Activated CD4-positive, alpha-beta T cell treated with anti-CD3 and anti-CD28 coated beads for 36 hours (primary cell): ENCODE measurements at places on chromosomes 4 and X.

DNA sequence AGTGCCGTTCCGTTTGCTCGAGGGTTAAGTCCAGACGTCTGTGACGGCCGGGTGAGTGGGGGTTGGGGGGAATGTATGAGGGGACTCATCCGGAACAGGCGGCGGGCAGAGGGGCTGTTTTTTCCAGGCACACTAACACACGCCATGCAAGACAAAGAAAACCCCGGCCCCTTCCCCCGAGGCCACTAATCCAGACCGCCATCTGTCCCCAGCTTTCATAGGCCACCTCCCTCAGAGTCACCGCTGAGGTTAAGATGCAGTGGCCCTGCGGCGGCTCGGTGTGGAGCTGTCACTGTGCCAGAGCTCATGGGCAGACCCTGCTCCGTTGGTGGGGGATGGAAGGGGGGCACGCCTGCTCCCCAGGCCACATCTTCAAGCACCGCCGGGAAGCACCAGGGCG is 34.1 kb downstream of the SORCS2 start:
- DNase-seq = no peak

DNA sequence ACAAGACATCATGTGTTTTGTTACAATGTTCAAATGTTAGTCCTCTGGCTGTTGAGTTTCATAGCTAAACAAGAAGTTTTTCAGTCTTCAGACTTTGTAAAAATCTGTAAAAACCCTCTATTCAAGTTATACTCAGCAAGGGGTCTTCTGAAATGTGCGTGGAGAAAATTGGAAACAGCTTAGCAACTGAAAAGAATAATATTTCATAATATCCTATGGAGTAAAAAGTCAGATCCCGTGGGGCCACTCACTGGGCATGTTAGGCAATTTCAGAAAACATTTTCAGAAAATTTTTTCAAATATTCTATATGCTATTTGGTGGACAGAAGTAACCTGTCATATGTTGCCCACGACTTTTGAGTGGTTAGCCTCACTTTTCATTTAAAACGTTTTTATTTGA is 118.3 kb downstream of the CORIN start:
- DNase-seq = no peak

DNA sequence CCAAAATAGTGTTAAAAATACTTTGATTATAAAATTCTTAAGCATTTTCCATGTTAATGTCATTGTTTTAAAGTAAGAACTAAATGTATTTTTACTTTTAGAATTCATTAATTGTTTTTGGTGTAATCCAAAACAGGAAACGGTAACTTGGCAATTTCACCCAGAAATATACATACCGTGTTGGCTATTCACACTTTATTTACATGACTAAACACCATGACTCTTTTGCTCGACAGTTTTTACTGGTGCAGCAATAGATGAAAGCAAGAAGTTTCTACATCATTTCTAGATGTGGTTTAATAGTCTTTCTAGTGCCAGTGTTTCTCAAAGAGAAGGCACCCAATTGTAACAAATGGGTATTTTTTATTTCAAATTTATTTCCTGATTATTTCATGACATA is 25.6 kb upstream of the MAGEA1 start:
- DNase-seq = no peak

DNA sequence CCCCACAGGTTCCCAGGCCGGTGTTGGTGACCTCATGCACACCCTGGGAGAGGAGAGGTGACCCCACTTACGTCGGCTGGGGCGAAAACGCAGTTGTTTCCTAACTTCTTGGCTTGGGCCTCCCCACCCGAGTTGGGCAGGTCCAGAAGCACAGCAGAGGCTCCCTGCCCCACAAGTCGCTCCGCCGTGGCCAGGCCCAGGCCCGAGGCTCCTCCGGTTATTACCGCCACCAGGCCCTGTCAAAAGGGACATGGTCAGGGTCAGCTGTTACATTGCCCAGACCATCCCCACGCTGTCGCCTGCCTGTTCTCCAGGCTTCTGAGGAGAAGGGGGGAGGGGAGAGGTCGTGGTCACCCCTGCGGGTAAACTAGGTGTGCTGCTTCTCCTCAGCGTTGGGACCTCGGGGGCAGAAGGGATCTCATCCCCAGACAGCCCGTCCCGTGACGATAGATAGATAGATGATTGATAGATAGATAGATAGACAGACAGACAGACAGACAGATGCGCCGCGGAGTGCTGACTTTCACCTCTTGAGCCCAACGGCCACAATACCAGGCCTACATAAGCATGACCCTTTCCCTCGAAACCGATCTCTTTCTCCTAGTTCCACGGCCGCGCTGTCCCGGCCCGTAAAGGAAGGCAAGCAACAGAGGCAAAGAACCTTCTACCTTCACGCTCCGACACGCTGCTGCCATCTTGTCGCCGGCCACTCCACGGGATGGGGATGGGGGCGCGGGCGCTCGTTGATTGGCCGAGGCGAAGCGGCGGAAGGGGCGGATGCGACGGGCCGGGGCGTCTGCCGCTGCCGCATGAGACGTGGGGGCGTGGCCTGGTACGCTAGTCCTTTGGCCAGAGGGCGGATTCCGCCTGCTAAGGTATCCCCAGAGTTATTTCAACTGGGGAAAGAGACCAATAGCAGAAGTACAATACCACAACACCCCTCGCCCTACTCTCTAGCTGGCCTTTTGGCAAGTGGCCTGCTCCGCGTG is at the start of gene HSD17B10:
Gene HSD17B10, minus strand, starts transcription at position 720 of the 989 bp plus-strand sequence. Its CDS starts 25 bp downstream, at position 695.
- DNase-seq = peak; percentile 93

GRCh38 chr4:155973639-155974475 is 20.2 kb upstream of the CTSO start:
- no peak for DNase-seq

- peak; percentile 86 for DNase-seq
These were observed 46.5 kb downstream of the HADH start for GRCh38 chr4:108036213-108036612.

GRCh38 chr4:76993787-76994641 is 44.5 kb downstream of the SEPTIN11 start:
- peak; percentile 70 for DNase-seq

DNA sequence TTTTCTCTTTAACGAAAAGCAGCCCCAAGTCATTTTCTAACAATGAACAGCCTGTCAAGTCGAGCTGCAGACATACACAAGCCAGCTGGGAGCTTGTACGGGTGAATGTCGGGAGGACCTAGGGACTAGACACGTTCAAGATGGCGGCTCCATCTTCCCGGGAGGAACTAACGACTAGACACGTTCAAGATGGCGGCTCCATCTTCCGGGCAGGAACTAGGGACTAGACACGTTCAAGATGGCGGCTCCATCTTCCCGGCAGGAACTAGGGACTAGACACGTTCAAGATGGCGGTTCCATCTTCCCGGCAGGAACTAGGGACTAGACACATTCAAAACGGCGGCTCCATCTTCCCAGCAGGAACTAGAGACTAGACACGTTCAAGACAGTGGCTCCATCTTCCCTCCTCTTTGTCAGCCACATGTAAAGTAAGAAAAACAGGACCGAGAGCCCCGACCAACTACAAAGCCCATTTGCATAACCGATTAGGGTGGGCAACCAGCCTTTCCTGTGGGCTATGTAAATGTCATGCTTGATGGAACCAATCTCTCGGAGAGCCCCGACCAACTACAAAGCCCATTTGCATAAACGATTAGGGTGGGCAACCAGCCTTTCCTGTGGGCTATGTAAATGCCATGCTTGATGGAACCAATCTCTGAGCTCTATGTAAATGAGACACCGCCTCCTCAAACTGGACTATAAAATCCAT is 175.5 kb downstream of the DHRSX start:
- peak; percentile 55 for DNase-seq

DNA sequence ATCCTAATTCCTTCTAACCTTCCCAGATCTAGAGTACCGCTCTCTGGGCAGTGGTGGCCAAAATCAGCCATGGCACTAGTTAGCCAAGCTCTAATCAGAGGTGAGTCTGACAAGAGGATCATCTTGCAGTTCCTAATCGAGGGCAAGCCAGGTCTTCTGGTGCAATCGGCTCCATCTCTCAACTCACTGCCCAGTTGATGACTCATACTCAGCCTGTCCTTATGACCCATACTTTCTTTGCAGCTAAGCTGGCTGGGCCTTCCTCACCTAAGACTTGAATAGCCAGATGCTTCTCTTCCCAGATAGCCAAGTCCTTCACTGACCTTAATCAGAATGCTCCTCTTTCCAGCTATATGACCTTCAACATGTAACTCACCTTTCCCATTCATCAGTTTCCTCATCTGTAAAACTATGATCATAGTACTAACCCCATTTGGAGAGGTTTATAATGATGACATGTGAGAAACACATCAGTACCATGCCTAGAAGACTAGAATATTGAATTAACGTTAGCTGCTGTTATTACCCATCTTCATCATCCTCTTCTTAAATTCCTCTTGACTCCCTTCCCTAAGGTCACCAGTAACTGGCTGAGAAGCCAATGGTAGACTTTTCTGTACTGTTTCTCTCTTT is 57.1 kb downstream of the RELL1 start:
- no peak for DNase-seq

GRCh38 chr4:107098401-107098800 is 62.3 kb upstream of the DKK2 start:
- no peak for DNase-seq

- no peak for DNase-seq
These were observed 11.5 kb upstream of the CCDC149 start for GRCh38 chr4:24924309-24924781.

- no peak for DNase-seq
These were observed 219.1 kb downstream of the THOC2 start for GRCh38 chrX:123513585-123514278.

DNA sequence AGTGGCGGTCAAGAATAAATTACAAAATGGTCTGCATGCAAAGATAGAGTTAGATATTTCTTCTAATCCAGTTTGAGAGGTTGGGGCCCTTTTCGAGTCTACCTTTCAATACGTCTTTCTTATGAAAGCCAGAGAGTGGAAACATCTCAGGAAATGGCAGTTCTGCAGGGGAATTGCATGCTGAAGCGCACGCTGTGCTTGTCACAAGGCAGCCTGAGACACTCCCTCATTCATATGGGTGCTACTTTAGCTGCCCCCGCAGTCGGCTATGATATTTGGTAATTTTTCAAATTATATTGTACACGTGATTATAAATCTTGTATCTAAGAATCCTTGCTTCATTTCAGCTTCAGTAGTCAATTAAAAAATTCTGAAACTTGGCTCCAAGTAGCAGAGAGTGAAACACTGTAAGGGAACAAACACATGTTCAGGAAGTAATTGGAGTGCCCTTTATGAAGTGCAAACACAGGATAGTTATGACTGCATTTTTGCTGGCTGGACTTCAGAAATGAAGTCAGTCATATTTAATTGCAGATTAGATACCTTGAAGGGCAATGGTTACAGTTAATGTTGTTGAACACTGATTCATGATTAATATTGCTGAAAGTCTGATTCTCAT is 145.5 kb upstream of the NAP1L5 start:
- DNase-seq = no peak

- no peak for DNase-seq
These were observed 29.1 kb downstream of the FHL1 start for GRCh38 chrX:136176399-136176825.

DNA sequence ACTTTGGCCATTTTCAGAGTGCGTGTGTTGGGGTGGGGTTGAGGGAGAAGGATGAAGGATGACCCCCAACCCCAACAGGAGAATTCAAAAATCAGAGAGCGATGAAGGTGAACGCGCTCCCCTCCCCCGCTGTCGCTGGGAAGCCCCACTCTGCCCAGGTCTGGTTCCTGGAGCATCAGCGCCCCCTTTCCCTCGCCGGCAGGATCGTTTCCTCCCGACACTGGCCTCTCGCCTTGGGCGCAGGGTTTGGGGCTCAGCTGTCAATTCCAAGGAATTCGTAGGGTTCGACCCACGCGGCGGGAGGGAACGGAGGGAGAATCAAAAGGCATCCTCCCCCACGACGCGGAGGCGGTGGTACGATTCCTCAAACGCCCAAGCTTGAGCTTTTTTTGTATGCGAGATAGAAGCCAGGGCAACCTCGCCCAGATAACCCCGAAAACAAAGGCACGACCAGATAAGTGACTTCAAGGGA is 1.0 kb upstream of the PDGFRA start:
- DNase-seq = peak; percentile 81

- DNase-seq = peak; percentile 47
These were observed 977 bp downstream of the MAGEE1 start for GRCh38 chrX:76428243-76429130.

DNA sequence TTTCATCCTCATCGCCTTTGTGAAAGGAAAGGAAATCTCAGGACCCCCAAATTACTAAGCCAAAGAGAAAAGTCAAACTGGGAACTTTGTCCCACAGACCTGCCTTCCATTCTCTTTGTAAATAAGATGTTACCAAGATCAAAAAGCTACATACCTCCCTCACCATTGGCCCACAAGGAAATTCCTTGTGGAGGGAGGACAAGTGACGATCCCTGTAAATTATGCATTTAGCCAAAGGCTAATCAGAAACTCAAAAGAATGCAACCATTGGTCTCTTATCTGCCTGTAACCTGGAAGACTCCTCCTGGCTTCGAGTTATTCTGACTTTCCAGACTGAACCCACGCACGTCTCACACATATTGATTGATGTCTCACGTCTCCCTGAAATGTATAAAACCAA is 70.3 kb downstream of the SHOX start:
- DNase-seq = no peak

GRCh38 chr4:133377286-133377685 is 228.2 kb downstream of the PCDH10 start:
- DNase-seq = no peak

DNA sequence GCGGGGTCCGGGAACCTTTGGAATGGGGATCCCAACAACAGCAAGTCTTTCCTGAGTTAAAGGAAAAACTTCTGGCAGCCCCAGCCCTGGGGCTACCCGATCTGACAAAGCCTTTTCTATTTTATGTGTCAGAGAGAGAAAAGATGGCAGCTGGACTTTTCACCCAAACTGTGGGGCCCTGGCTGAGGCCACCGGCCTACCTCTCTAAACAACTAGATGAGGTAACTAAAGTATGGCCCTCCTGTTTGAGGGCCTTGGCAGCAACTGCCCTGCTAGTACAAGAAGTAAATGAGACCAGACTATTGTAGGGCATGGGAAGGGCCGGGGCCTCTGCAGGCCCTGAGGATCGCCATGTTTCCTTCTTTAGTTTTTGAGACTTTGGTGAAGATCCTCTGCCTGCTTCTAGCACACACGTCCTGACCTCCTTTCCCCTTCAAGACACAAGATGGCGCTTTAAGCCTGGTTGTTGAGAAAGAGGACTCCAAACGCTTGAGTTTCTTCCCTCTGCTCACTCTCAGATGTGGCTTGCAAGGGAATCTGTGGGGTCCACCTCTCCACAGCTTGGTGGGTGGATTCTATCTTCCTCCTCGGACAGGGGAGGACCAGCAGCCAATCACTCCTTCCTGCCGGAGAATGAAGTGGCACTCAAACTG is 18.5 kb upstream of the DRD5 start:
- DNase-seq = peak; percentile 57

DNA sequence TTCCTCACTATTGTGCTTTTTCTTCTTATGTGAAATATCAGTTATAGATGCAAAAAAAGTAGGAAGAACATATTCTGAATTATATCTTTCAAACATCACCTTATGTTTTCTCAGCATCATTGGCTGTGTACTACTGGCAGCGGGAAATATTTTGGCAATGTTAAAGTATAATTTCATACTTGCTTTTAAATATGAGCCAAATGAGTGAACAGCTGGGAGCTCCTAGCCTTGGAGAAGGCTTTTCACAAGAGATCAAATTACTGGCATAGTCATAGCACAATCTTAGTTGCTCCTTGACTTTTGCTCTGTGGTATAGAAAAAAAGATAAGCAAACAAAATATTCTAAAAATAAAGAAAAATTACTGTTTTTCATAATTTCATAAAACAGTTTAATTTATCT is 1575.8 kb upstream of the PABPC4L start:
- no peak for DNase-seq

GRCh38 chrX:130902446-130902782 is 595 bp downstream of the ENOX2 start:
- DNase-seq = no peak

GRCh38 chr4:100113096-100113495 is 77.2 kb downstream of the DDIT4L start:
- DNase-seq = no peak
